Stimulated activated CD8-positive, alpha-beta memory T cell treated with anti-CD3 and anti-CD28 coated beads, Interleukin-4, amount 100 ng/mL, for 4 hours (primary cell): ENCODE measurements at places on chromosomes 5 and 9.

DNA sequence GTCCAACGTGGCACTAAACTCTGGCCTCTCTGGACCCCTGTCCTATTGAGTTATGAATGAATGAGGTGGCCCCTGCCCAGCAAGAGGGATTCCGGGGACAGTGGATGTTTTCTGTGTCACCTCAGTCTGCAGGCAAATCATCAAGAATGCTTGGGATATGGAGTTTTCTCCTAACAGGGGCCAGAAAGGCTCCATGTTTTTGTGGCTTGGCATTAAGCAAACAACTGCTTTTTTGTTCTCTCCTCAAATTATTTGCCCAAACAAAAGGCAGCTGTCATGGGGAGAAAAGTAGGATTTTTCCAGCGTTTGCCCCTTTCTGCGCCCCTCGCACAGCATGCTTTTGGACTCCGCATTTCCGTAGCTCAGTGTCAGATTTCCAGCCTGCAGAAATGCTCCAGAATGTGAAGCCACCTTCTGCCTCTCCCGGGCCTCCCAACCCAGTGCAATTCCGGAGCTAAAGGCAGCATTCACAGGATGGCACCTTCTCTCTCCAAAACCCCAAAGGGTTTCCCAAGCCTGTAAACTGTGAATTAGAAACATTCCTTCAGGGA is 553.3 kb downstream of the CCDC171 start:
- no peak for DNase-seq

- DNase-seq: no peak
Observed at GRCh38 chr5:64347309-64347708, 158.5 kb upstream of the RGS7BP start.

DNA sequence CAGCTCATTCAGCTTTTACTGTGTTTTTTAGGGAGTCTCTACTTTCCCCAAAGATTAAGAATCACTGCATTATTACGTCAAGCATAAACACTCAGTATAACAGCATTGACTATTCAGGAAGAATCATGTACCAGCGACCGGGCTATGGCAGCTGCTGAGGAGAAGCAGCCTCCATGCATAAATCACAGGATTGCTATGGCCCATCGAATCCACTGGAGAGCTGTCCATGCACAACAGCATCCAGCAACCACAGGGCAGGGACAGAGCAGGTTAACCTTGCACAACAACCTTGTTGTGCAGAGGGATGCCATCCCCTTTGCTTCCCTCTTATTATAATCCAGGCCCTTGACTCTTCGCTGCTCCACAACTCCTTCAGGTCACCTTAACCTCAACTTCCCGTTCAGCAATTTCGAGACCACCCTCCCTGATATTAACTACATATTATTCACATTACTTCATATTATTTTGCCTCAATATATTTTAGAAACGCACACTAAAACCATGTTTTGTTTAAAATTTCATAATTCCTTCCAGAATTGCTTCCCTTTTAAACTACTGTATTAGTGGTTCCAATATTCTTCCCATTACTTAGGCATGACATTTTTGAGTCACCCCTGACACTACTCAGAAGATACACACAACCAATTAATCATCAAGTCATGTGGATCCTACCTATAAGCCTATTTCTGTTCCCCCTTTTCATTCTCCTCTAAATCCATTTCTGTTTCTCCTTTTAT is 991 bp downstream of the IARS1 start:
- no peak for DNase-seq

- no peak for DNase-seq
Observed at GRCh38 chr5:30453168-30453567, 740.3 kb upstream of the CDH6 start.

- DNase-seq: no peak
Observed at GRCh38 chr5:132962429-132963021, 909 bp downstream of the AFF4 start.

GRCh38 chr9:72459308-72459707 is 62.1 kb upstream of the TMC1 start:
- DNase-seq: no peak

DNA sequence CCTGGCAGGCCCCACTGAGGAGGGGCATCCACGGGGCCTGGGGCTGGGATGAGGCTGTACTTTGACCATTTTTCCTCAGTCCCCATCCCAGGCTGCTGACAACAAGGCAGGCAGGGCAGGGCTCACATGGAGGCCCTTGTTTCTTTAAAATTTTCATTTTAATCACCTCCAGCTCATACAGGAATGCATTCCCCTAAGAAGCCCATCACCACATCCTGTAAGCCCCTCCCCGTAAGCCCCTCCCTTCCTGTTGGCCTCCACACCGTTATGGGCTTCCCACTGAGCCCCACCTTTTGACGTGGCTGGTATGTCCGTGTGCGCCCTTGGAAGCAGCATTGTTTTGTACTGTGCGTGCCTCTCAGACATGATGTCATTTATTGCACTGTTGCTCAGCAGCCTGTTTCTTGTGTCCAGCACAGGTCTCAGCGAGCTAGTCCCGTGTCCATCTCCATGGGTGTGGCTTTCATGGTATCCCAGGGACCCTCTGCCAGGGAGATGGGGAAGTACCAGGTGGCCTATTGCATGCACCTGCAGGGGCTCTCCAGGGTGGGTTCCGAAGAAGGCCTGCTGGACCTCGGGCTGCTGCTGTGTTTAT is 22.4 kb downstream of the PHF2 start:
- DNase-seq: no peak

DNA sequence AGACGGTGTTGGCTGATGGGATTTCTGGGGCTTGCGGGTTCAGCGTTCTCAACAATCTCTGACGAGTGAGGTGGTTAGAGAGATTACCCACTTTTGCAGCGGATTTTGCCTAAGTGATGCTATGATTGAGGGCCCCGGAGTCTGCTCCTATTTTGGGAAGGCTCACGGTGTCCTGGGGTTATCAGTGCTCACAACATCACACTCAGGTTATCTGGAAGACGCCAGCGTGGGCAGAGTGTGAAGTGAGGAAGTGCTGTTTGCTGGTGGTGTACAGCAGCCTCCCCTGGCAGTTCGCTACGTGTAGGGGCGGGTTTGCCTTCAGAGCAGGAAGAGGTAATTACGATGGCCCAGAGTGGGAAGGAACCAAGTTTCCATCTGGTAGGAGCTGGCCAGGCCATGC is 341.2 kb upstream of the IRX2 start:
- no peak for DNase-seq

DNA sequence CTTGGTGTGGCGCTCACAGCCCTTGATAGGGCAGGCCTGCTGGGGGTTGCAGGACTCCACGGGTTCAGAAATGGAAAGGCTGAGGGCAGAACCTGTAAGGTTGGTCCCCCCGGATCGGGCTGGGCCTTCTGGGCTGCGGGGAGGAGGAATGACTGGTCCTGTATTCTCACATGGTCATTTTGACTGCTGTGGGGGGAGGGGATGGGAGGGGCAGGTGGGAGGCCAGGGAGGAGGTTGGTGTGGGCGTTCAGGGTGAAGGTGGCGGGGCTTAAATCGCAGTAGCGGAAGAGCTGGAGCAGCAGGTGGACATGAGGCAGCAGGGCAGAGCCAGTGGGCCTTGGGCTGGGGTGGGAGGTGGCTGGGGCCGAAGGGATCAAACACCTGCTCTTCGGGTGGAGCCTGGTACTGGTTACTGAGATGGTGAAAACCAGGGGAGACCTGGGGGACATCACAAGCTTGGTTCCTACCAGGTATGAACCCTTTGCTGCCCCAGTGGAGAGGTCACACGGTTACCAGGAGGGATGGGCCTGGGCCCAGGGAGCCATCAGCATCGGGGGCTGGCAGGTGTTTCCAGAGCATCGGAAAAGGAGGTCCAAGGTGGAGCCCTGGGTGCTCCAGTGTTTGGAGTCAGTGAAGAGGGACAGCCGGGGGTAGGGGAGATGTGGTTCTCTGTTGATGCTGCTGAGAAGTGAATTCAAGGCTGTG is 1.8 kb downstream of the MRPS2 start:
- DNase-seq: no peak

- no peak for DNase-seq
Observed at GRCh38 chr5:16809395-16810207, 126.5 kb downstream of the MYO10 start.
